ENCODE measurements at places on chromosomes 13 and 19.

DNA sequence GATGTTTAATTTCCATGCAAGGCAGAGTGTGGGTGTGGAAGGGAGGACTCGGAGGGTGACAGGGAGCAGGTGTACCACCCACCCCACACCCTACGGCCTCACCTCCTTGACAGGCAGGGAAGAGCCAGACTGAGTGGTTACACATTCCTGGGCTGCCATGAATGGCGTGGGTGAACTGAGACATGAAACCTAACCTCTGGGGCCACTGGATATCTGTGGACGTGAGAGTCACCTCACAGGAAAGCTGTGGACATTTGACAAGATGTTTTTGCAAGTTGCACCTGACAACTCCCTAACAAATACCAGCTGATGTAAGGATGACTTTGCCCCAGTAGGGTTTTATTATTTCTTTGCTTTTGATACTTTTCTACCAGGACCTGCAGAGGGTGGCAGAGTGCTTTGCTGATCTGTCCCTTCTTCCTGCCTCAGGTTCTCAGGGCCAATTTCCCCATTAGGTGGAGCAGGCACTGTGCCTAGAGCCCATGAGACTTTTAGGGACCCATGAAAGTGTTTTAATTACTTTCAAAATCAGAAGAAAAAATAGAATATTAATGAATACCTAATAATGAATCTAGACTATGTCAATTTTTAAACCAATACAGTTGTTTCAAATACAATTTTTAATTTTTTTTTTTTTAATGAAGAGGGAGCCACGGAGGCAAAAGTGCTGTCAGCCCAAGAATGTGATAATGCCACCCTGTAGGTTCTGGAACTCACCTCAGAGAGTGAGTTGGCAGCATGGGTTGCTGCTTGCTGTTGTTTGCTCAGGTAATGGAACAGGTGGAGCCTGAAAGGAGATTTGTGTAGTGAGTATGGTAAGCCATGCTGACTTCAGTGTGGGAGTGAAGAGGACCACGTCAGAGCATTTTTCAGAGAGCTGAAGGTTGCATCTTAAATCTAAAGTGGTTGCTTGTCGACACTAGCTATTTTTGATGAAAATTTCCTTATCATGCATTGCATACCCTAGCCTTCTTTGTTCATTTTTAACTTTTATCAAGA is 58.0 kb upstream of the CYSLTR2 start:
- DNase-seq: peak; percentile 37

- no peak for DNase-seq
Measured at GRCh38 chr13:111530137-111530870, 209.9 kb downstream of the TEX29 start.

DNA sequence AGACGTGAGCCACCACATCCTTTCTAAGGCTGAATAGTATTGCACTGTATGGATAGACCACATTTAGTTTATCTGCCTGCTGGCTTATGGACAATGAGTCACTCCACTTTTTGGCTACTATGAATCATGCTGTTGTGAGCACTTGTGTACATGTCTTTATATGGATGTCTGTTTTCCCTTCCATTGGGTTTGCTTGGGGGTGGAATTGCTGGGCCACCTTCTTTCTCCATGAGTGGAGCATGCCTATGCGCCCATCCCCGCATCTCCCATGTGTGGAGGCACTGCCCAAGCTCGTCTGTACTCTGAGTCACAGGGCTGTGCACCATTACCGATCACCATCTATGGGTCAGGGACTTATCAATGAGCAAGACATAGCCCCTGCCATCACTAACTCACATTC is 127.2 kb upstream of the GJB6 start:
- peak; percentile 91 for DNase-seq

GRCh38 chr19:39169143-39169810 is 27.5 kb upstream of the NCCRP1 start:
- no peak for DNase-seq

DNA sequence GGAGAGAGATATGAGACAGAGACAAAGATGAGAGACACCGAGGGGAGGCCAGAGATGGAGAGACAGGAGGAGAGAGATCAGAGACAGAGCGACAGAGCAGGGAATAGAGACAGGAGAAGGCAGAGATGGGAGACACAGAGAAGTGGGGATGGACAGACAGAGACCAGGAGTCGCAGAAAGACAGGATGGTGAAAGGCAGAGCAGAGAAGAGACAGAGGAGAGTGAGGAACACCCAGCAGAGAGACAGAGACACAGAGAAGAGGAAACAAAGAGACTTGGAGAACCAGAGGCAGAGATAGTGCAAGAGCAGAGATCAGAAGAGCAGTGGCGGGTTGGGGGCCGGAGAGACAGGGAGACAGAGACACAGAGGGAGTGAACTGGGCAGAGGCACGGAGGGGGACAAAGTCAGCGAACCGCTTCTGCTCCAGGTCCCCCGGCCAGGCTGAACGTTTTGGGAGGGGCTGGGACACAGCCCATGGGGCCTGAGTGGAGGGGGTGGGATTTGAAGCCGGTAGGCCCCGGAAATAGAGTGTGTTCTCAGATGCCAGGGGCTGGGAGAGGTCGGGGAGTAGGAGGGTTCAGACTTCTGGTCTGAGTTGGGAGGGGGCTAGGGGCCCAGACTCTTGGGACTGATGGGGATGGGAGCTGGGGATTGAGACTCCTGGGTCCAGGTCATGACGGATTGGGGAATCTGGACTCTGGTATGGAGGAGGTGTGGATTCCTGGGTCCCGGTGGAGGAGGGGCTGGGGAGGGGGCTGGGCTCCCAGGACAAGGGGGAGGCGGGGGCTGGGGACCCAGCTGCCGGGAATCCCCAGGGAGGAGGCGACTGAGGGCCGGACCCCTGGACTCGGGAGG is 654 bp downstream of the ZNF579 start:
- no peak for DNase-seq

GRCh38 chr13:23960566-23961156 is 63.4 kb upstream of the C1QTNF9B start:
- DNase-seq: no peak

GRCh38 chr19:42440357-42441048 is 2.2 kb downstream of the CXCL17 start:
- DNase-seq: no peak

DNA sequence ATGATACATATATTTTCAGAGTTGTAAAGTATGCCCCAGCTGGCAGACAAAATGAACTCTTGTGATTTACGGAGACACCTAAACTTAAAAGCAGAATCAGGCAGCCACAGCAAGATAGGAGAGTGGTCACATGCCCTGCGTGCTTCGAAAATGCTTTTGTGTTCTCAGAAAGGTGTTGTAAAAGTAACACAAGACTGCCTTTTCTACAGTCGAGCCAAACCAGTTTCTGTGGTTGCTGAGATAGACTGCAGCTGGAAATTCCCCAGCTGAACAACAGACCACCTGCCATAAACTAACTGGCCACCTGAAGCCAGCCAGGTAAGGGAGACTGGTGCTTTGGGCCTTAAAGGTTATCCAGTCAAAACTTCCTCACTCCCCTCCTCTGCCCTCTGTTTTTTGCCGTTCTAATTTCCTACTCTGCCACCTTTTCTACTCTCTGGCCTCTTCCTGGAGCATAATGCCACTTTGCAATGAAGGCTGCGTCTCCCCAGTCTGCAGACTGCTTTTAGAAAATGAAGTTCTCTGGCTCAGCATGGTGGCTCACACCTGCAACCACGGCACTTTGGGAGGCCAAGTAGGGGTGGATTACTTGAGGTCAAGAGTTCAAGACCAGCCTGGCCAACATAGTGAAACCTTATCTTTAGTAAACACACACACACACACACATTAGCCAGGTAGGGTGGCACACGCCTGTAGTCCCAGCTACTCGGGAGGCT is 381.2 kb upstream of the SLITRK1 start:
- no peak for DNase-seq

GRCh38 chr19:55640577-55641425 is at the start of gene ZNF580:
Gene ZNF580 (plus strand): TSS chr19:55641002. CDS start chr19:55642509, 1,507 bp downstream.
- DNase-seq: no peak

- DNase-seq: no peak
Measured at GRCh38 chr19:39915848-39916215, 18.6 kb downstream of the FCGBP start.

DNA sequence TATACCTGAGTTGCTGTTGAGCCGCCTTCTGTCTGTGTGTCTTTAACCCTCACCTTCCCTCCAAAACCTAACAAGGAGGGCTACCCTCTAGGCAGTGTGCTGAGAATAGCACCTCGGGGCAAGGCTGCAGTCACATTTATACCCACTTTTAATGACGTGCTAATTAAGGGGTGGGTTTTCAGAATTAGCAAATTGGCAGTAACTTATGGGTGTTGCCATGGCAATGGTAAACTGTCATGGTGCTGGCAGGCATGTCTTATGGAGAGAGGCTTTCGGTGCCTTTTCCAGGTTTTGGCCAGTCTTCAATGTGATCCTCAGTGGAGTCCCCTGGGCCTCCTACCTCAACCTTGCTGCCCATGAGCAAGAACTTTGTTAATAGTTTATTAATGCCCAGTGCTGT is 1.2 kb upstream of the PNMA8A start:
- no peak for DNase-seq

- no peak for DNase-seq
Measured at GRCh38 chr19:45161738-45162607, 1.2 kb upstream of the NKPD1 start.

- DNase-seq: peak; percentile 38
Measured at GRCh38 chr19:10670182-10670581, 16.0 kb downstream of the ILF3 start.

DNA sequence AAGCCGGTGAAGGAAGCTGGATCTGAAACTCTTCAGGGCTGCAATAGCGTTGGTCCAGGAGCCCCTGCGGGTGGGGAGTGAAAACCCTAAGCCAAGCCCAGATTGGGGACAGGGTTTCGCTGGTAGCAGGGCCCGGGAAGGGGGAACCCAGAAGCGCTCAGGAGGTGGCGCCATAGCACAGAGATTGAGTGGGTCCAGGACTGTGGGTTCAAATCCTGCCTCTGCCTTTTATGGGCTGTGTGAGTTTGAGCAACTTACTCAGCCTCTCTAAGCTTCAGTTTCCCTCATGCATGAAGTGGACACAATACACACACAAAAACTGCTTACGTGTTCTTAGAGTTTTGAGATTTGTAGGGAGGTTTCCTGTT is 8.3 kb upstream of the SYCN start:
- no peak for DNase-seq

DNA sequence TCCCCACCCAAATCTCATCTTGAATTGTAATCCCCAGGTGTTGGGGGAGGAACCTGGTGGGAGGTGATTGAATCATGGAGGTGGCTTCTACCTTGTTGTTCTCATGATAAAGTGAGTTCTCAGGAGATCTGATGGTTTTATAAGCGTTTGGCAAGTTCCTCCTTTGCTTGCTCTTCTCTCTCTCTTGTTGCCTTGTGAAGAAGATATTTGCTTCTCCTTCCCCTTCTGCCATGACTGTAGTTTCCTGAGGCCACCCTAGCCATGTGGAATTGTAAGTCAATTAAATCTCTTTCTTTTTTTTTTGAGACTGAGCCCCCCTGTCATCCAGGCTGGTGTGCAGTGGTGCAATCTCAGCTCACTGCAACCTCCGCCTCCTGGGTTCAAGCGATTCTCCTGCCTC is 34.4 kb downstream of the VSTM1 start:
- DNase-seq: no peak

- no peak for DNase-seq
Measured at GRCh38 chr19:52785506-52785905, 1.1 kb downstream of the ZNF600 start.

GRCh38 chr19:1590641-1591397 is 1.8 kb downstream of the MBD3 start:
- DNase-seq: no peak

GRCh38 chr13:60152114-60152513 is 11.6 kb downstream of the DIAPH3 start:
- DNase-seq: no peak

GRCh38 chr19:12703046-12703445 is 6.6 kb upstream of the FBXW9 start:
- DNase-seq: no peak

DNA sequence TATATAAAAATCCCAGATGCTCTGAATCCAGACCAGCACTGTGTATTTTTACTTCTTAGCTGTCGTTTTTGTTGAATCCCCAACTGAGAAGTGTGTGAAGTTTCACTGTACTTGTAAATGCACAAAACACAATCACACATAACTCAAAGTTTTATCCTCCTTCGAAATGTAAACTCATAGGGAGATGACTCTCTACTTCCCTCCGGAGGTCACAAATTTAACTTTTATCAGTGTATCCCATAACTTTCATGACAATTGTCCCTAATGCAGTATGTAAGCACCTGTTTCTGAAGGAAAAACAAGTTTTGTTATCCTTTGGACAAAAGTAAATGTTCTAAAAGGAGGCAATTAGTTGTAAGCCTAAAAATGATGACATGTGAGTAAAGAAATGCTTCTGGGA is 665.0 kb upstream of the SLITRK6 start:
- no peak for DNase-seq

Data from AG09309 (cell line).